ENCODE measurements at places on chromosomes 2 and 18.

GRCh38 chr18:54209471-54210180, 14.8 kb downstream of the MBD2 start:
- no peak for DNase-seq

DNA sequence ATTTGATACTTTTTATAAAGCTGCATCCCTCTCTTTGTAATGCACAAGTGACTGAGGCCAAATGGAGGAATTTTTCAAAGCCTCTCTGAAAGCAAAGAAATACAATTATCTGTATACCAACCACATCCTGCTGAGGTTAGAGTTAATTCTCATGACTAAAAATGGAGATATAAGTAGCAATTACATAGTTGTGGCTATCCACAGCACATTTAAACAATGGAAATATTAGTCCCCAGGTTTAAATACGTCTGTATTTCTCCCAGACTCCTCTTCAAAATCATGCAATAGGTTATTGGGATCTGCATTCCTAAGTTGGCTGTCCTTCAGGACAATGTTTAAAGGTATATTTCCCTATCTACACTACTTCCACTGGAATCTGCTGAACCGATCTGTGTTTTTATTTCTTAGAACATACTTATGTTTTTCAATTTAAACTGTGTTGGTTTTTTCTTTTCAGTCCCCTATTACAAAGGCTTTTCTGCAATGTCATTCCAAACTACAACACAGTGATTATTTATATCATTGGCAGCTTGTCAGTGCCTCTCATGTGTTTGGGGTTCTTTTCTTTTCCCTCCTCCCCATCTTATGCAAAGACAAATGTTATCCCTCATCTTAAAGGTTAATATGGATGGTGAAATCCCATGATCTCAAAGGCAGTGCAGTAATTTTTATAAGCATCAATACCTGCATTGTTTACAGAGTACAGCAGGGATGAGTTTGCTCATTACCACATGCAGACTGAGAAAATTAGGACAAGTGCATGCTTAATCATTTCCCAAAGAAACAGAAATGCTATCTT, 134.8 kb upstream of the FSHR start:
- no peak for DNase-seq

DNA sequence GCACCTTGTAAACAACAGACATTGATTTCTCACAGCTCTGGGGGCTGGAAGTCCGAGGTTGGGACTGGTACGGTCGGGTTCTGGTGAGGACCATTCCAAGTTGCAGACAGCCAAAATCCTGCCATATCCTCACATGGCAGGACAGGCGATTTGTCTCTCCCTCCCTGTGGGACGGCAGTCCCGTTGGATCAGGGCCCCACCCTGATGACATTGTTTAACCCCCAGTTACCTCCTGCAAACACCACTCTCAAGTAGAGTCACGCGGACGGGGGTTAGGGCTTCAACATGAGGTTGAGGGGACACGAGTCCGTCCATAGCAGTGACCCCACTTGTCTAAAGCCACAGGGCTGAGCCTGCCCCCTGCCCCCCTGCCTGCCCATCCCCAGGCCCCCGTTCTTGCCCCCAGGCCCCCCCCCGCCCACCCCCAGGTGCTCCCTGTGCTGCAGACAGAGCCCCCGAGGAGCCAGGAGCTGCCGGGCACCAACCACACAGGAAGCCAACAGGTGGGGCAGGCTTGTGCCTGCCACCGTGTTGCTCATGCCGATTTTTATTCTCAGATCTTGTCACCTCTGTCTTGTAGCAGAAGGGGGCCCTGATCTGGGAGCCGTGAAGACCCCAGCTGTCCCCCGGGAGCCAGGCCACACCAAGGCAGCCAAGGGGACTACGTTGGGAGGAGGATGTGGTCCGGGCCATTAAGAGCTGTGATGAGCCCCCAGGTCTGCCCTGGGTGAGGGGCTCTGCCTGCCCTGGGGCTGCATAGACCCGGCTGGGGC, 82.2 kb downstream of the NFATC1 start:
- DNase-seq: no peak

DNA sequence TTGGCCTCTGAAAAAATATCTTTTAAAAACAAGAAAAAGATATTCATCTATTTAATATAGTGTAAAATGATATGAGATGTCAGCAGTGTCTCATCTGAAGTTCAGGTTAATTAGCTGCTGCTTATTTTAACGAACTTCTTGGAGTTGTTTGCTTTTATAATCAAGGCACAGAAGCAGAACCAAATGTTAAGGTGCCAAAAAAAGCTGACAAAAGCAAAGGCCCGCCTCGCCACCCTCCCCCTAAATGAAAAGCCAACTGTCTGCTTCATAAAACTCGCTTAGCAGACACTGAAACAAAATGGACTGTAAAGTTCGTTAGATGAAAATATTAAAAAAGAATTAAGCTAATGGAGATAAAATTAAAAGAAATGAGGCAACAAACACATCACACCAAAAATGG, 562.6 kb downstream of the ZEB2 start:
- no peak for DNase-seq

DNA sequence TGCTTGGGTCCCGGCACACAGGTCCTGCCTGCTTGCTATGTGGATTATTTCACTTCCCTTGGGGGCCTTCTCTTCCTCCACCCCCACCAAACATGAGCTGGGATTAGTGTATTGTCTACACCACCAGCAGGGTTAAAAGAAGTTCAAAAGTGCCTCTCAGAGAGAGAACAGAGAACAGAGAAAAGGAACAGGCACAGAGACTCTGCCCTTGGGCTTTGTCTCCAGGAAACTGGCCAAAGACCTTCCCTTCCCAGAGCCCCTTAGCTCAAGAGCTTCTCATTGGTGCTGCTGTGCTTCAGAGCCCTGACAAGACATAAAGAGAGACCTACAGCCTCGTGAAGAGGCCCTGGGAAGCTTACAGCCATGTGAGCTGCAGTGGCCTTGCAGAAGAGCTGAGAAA, 7.1 kb upstream of the FIGLA start:
- DNase-seq: no peak

GRCh38 chr18:7034924-7035323, 82.7 kb downstream of the LAMA1 start:
- no peak for DNase-seq

GRCh38 chr2:36137612-36138011, 218.0 kb upstream of the CRIM1 start:
- DNase-seq: no peak

GRCh38 chr2:224369028-224369632, 32.8 kb downstream of the FAM124B start:
- no peak for DNase-seq

DNA sequence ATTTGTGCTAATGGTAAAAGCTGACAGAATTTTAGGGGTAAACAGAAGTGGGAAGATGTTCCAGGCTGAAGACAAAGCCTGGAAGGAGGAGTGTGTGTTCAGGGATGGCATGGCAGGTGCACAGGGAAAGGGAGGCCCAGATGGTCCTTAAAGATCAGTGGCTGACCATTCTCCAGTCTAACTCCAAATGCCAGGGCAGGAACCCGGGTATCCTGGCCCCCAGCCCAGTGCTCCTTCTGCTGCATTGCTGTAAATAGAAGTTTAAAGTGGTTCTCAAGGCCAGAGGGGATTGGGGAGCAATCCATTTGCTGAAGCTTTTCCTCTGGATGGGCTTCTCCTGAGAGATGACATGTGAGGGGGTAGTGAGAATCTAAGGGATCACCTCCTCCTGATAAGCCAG, 158.6 kb downstream of the CTIF start:
- no peak for DNase-seq

GRCh38 chr2:164979113-164979512, 23.8 kb upstream of the SLC38A11 start:
- no peak for DNase-seq

- DNase-seq: no peak
Observed at GRCh38 chr2:212421556-212422334, 116.9 kb downstream of the ERBB4 start.

DNA sequence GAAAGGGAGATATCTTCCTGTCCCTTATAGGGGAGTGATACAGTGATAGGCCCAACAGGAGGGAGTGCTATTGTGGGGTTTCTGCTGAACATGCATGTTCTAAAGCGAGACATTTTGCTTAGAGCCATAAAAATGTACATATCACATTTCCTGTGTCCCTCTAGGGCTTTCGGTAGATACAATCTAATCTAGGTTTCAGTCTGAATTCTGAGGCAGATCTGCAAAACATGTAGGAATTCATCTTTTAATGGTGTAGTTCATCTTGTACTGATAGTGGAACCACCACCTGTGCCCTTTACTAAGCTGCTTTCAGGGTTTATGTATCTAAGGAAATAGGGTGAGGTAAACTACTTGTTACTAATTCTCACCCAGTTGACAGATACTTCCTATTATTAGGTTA, 73.8 kb downstream of the SPTBN1 start:
- DNase-seq: no peak

GRCh38 chr2:191148791-191149190, 2.0 kb downstream of the STAT4 start:
- no peak for DNase-seq

All from stimulated activated CD8-positive, alpha-beta memory T cell treated with anti-CD3 and anti-CD28 coated beads, Interleukin-15, amount 100 ng/mL, for 48 hours (primary cell).